ENCODE measurements at places on chromosomes 6 and 20.
A peak's percentile ranks its signal among the peaks of the same experiment; 100 is the strongest.

- no peak for DNase-seq
These were observed 5.5 kb downstream of the ELMO2 start for GRCh38 chr20:46400828-46401477.

DNA sequence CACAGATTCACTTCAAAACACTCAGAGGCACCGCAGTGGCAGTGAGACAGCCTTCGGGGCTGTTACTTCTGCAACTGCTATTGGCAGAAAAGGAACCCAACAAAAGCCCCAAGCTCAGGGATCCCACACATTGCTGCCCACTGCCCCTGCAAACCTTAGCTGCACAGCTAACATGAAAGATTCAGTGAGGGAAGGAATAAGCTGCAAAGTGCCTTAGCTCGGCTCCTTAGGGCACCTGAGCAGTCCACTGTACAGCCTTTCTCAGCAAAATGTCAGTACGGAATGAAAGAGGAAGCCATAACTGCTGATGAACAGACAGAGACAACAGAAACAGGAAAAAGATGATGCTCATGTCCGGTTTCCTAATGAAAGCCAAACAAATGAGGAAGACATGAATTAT is 179.7 kb upstream of the SHLD1 start:
- no peak for DNase-seq

GRCh38 chr6:296151-297122 is 4.2 kb downstream of the DUSP22 start:
- no peak for DNase-seq

DNA sequence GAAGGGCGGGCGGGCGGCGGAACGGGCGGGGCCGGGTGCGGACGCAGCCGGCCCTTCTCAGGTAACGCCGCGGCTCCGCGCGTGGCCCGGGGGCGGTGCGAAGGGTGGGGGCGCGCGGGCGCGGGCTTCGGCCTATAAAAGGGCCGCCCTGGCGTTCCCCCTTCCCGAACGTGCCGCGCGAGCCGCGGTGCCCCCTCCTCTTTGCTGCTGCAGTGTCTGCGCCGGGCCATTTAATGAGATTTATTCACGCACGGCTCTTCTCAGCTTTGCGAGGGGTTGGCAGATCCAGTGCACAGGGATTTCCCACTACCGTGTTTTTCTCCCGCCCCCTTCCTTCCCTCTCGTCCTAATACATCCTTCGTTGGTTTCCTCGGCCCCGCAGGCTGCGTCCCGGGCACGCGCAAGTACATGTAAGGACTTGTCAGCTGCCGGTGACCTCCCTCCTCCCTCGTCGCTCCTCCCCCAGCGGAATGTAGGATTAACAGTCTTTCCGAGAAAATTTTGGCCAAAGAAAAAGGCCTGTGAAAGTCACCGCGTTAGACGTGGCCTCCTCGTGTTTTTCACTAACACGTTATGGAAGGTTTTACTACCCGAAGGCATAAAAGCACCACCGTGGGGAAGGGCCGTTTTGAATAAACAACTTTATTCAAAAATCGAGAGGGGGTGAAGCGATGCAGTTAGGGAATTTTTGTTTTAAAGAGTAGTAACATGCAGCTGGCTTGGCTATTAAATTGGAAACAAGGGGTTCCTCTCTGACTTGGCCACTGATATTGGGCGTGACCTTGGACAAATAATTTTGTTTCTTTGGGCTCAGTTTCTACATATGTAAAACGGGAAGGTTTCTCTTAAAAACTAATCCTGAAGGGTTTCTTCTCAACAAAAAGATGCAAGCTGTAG is 966 bp upstream of the REV3L start:
- peak; percentile 83 for DNase-seq

DNA sequence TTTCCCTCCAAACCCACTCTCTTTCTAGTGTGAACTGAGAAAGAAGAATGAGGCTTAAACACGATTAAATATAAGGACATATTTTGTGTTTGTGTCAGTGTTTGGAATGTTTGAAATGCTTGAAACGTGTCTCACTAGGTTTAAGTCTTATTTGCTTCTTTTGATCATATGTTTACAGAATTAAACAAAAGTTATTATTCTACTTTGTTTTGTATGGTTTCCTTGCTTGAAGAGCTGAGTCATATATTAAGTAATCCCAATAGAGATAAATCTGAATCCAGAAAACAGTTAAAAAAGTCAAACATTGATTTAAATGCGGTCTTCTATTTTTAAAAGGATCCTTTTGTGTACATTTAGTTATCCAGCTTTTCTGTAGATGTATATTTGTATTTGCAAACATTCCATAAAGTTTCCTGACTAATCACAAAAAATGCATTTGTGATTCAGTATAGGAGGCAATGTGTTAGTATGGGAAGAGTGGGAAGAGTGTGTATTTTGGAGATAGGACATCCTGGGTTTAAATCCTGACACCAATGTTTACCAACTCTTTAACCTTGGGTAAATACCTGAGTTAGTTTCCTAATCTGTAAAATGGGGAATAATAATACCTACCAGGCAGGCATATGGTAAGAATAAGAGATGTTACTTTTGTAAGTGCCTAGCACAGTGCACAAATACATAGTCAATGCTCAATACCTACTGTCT is 72.9 kb downstream of the TSBP1 start:
- DNase-seq = no peak

DNA sequence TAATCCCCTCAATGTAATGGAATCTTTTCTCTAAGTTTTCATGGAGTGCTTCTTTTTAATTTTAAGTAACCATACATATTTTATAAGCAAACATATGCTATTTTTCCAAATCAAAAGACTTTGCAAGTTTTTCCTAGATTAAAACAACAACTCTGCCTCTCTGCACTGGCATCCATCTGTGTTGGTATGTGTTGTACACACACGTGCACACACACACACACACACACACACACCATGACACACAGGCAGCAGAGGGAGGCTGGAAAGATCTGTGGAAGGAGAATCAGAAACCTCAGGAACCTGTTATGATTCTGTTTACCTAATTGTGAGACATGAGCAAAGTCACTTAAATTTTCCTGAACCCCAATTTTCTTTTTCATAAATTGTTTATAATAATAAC is 295.0 kb upstream of the PRDM1 start:
- DNase-seq = no peak

DNA sequence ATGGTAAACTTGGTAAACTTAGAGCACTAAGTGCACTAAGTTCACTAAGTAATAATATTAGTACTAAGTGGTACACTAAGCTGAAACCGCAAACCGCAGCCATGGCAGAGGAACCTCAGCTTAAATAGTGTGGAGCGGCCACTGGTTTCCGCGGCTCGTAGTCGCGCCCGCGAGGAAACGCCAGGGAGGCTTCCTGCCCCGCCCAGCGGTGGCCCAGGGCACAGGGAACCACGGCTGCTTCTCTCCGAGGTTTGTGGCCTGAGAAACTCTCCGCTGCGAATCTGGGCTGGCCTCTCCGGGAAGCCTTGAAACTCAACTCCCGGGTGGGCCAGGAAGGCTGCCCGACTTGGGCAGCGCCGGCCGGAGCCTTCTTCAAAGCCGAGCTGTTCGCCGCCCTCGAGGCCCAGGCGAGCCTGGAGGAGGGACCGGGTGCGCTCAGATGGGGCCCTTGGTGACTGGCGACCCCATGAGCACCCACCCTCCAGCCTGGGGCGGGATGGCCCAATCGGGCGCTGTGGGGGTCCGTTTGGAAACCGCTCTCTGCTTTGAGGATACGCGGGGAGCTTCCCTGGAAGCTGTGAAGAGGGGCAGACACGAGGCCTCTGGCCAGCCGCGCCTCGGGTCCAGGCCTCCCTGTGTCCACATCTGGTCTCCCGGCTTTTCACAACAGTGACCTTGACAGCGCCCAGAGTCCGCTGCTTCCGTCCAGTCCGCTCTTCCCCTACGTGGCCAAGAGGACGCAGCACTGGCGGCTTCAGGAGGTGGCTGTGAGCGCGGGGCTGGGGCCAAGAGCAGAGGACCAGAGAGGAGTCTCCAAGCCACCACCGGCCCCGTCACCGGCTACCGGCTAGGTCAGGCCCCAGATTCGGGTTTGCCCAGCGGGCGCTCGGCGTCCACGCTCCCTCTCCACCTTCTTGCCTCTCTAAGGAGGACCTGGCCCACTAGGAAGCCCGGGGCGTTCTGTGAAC is 25.4 kb upstream of the HLA-E start:
- peak; percentile 54 for DNase-seq

Data from stimulated activated CD8-positive, alpha-beta memory T cell treated with anti-CD3 and anti-CD28 coated beads, Interleukin-4, amount 100 ng/mL, for 24 hours (primary cell).